Left renal cortex interstitium (tissue), 4 donors: ENCODE measurements at places on chromosomes 6 and 20. TPM values are rescaled to one million over a fixed set of nuclear protein-coding genes. Genes with fewer than 3 reads are reported as not detected.

KCNB1 gene
- polyA plus RNA-seq = 0.72 TPM

BPIFB1 gene
- polyA plus RNA-seq = not detected

PRSS35 gene
- 28.1 TPM for polyA plus RNA-seq

CLPSL1 gene
- polyA plus RNA-seq = 0.60 TPM

GHRH gene
- not detected for polyA plus RNA-seq

- DNase-seq = no peak
These were observed 83.3 kb upstream of the PDE10A start for GRCh38 chr6:165746331-165746730.

DNA sequence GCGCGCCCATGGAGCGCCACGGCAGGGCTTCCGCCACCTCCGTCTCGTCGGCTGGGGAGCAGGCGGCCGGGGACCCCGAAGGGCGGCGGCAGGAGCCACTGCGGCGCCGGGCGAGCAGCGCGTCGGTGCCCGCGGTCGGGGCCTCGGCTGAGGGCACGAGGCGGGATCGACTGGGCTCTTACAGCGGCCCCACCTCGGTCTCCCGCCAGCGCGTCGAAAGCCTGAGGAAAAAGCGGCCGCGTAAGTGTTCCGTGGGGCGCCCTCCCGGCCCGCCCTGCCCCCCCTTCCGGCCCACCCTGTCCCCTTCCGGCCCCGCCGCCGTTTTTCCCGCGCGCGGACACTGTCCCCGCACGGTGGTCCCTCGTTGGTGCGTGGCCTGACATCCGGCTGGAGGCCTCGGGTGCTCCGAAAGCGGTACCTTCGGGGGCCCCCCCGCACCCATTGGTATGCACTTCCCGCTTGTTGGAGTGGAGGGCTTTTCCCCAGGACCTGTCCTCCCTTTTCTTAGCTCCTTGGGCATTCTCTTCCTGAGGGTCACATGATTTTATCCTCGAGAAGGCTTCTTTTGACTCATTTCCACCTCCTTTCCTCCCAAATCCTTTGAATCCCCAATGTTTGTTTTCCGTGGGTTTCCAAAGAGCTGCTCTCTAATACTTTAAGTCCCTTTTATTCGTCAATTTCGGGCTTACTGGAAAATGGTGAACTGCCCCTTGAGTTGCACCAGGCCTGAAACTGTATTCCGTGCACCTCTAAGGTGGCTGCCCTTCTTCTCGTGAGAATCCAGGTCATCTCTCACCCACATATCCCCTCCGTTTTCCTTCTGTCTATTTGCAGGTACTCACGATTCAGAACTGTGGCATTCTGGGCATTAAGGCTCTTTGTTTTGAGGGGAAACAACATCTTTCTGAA lies 556 bp downstream of the PANK2 start:
- DNase-seq = no peak

DNA sequence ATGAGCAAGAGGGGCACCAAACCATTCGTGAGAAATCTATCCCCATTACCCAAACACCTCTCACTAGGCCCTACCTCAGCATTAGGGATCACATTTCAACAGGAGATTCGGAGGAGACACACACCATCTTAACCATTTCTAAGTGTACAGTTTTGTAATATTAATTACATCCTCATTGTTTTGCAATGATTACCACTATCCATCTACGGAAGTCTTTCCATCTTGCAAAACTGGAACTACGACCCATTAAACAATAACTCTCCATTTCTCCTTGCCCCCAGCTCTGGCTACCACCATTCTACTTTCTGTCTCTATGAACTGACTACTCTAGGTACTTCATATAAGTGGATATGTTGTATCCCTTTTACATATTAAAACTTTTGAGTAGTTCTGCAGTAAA lies 20.1 kb downstream of the ACOT13 start:
- no peak for DNase-seq

GRCh38 chr6:40343318-40343876 lies 243.8 kb downstream of the LRFN2 start:
- DNase-seq = no peak

DNA sequence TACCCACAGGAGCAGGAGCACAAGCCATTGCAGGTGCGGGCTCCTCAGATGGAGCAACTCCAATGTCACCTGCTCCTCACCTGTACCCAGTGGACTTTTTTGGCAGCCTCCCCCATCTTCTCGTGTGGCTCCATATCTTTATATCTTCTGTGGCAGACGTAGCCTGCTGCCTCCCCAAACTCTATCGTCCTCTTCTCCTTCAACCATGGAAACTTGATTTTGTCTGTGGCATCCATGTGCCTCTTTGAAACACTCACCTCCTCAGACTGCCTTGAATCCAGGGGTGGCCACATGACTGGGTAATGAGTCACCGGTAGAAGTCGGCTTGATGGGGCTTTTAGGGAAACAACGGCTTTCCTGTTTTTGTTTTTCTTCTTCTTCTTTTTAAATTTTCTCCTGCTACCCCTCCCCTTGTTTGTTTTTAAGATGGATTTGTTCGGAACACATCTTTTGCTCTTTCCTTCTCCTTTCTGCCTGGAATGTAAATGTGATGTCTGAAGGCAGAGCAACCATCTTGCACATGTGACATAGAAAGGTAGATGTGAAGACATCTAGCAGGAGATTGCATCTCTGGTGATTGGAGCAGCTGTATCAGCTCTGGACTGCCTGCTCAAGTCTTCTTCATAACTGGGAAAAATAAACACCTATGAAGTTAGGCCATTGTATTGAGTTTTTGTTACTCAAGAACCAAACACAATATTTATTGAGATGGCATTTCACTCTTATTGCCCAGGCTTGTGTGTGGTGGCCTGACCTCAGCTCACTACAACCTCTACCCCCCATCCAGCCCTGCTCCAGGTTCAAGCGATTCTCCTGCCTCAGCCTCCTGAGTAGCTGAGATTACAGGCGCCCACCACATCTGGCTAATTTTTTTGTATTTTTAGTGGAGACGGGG lies 69.9 kb upstream of the DDR1 start:
- DNase-seq = no peak

GRCh38 chr20:50277460-50278376 lies 87.1 kb downstream of the CEBPB start:
- no peak for DNase-seq

- DNase-seq = no peak
These were observed 72.3 kb downstream of the OR2B2 start for GRCh38 chr6:27839626-27840475.

GRCh38 chr6:27280064-27280539 lies 32.0 kb downstream of the POM121L2 start:
- no peak for DNase-seq

GRCh38 chr6:7899101-7899888 lies 11.3 kb downstream of the TXNDC5 start:
- DNase-seq = no peak

GRCh38 chr6:37532122-37532521 lies 32.4 kb upstream of the CCDC167 start:
- DNase-seq = no peak
